ENCODE measurements at places on chromosomes 2 and 18.

DNA sequence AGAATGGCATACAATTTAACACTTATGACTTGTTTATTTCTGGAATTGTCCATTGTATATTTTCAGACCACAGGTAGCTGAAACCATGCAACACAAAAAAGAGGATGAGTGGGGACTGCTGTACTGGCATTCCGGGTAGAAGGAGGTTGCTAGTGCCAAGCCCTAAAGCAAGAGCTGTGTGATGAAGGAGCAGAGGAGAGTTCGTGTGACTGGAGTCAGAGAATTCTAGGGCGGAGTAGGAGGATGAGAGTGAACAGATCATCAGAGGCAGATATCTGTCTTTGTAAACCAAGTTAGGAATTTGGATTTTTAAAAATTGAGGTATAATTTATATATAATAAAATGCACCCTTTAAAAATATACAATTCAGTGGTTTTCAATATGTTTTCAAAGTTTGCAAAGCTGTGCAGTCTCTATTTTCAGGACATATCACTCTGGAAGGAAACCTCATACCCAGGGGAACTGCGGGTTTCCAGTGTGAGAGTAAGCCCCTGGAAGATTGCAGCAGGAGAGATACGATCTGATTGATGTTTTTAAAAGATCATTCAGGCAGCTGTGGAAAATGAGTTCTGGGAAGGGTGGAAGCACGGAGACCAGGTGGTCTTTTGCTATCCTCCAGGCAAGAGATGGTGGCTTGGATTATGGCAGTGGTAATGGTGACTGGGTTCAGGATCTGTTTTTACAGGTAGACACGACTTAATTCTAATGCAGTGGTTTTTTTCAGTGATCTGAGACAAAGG, 36.4 kb downstream of the TAF1B start:
- DNase-seq: no peak

GRCh38 chr18:68475883-68476282, 239.0 kb downstream of the TMX3 start:
- DNase-seq: no peak

GRCh38 chr2:32060266-32060665, 3.1 kb upstream of the SPAST start:
- DNase-seq: no peak

- DNase-seq: no peak
Measured at GRCh38 chr2:57397550-57398360, 648.9 kb upstream of the VRK2 start.

- no peak for DNase-seq
Measured at GRCh38 chr2:23867449-23867848, 59.5 kb downstream of the ATAD2B start.

DNA sequence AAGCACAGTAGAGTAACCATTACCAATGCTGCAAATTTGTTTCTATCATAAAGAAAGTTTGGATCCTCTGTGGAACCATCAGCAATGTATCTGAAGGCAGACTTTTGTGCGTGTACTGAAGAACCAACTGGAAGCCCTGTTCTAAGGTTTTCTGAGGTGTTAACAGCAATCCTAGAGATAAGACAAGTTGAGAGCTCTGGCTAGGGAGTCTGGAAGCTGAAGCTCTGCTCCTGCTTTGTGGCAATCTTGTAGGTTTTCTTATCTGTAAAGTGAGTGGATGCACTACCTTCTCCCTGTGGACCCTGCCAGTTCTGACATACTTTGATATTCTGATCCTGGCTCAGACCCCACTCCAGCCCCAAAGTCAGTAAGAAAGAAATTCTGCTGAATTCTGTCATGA, 171.2 kb upstream of the SLC14A2 start:
- no peak for DNase-seq

GRCh38 chr2:954687-955000, 4.0 kb downstream of the SNTG2 start:
- no peak for DNase-seq

DNA sequence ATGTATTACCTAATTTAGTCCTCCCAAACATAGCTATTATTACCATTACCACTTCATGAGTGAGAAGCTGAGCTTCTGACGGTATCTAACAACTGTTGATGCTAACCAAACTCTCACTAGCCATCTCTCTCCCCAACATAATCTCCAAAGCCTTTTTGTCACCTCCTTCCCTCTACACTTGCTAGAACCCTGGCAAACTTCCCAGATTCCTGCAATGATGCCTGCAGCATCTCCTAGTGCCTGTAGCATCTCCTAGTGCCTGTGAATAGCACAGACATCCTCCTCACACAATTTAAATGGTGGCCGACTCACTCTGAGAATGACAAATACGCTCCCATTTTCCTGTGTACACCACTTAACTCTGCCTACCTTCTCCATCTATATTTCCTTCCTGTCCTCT, 126.7 kb downstream of the STK39 start:
- DNase-seq: no peak

GRCh38 chr2:234249873-234250272, 199.4 kb downstream of the SPP2 start:
- no peak for DNase-seq

DNA sequence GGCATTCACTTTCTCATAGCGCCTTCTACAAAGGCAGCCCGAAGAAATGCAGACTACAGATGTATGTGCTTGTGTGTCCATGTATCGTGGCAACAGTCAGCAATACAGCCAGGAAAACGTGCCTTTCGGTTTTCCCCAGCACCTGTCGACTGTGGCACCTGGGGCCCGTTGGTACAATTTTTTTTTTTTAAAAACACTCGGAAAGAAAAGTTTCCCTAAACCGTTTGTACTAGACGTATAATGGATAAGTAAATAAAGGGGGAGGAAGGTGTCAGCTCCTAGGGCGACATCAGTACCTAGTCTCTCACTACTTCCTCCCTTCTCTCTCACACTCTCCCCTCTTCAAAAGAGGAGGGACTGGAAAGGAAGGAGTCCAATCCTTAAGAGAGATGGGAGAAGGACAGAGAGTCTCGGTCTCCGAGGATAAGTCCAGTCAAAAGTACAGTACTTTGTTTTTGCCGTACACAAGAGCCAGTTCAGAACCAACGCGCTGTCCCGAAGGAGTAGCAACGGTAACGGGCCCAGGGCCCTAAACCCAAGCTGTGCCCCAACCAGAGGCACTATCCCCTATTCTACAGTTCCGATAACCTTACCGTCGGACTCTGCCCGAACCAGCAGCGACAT, 759 bp downstream of the PPP4R3B start:
- DNase-seq: peak; percentile 28

- no peak for DNase-seq
Measured at GRCh38 chr2:53945538-53945937, 25.3 kb downstream of the PSME4 start.

DNA sequence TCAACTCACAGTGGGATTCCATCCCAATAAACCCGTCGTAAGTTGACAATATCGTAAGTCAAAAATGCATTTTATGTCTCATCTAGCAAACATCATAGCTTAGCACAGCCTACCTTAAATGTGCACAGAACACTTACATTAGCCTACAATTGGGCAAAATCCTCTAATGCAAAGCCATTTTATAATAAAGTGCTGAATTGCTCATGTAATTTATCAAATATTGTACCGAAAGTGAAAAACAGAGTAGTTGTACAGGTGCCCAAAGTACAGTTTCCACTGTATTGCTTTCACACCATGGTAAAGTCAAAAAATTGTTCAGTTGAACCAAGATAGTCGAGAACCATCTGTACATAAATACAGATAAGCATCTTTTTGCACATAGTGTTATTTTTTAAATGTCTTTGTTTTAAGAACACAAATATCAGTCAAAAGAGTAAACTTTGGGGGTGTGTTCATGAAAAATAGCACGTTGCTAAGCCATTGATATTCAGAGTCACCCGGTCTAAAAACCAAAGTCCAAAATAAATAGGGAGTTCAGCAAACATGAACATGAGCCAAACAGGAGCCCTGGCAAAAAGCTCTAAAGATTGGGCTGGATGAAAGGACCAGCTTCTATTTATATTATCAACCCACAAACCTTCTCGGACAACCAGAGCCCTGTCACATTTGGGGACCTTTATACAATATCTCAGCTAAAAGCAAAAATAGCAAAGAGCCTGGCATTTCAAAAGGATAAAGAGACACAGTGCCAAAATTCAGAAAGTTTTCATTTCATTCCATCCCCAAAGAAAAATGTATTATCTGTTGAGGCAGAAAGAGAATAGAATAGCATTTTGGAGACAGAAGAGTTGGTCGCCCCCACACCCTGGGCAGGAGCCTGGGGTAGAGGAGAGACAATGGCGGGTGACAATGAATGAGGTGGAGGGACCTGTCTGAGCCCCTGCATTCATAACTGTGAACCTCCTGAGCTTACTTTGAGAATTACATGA, 105.9 kb upstream of the SH3BP4 start:
- no peak for DNase-seq
